ENCODE measurements at places on chromosomes 7 and 10.

DNA sequence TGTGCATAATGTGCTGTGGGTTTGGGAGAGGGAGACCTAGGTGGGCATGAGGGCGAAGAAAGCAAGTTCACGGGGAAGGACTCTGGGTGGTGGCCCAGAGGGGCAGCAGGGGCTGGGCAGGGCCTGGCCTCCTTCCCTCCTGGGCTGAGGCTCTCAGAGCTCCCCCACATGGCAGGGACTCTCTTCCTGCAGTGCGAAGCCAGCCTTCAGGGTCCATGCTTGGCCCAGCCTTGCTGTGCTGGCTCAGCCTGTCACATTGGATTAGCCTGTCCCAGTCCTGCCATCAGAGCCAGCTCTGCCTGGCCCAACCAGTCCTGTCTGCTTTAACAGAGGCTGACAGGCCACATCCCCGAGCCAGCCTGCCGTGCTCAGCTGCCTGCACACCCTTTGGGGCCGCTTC is 20.4 kb upstream of the ZNF488 start:
- DNase-seq, result no peak

DNA sequence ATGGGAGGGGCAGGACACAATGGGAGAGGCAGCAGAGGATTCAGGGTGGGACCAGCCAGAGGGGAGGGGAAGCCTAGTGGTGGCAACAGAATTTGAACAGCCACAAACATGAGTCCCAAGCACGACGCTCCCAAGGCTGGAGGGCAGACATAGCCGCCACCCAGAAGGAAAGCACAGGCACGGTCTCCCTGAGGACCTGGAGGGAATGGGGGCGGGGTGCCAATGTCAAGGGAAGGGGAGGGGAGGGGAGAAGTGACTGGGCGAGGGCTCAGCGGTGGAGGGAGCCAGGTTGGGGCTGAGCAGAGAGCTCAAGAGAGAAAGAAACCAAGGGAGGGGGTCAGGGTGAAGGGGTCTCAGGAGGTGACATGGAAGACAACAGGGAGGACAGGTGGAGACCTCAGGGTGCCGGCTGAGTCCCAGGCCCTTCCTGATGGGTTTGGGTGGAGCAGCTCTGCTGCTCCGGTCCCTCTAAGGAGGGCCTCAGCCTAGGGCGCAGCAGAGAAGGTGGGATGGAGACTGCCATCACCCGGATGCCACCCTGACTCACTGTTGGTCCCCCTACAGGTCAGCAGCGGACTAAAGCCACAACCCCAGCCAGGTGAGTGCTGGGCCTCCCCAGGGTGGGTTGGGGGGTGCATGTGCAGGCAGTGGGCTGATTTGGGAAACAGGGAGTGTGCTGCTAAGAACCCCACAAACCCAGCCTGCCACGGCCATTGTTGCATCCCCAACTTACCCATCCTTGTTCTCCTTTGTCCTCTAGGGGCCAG is 24.2 kb downstream of the PILRA start:
- DNase-seq, result no peak

- no peak for DNase-seq
These were observed 933.1 kb upstream of the LRRN3 start for GRCh38 chr7:110157631-110158362.

GRCh38 chr7:17234030-17234397 is 64.4 kb upstream of the AHR start:
- DNase-seq, result peak; percentile 36

DNA sequence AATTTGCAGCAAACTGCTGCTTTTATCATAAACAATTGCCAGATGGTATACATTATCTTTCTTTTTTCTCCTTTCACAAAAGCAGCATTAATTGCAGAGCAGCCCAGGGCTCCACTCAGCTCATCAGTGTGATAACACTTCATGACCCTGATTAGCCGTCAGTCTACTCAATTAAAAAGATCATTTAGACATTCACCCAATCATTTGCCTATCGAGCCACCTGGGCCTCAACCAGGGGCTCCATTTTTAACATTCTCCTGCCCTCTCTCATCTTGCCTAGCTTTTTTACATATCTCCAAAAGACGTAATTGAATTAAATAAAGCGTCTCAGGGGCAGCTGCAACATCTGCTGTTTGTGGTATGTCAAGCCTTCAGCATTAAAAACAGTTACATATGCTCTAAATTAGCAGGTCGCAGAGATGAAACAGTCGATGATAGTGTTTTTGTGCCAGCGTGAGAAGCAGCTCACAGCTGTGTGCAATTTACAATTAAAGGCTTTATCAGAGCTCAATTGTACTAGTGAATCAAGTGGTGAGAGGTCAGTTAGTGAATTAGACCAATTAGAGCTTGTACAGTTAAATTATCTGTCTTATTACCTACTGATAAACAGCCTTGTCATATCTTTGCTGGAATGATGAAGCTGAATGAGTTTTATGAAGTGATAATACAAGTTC is 522.5 kb downstream of the ETV1 start:
- DNase-seq, result no peak

DNA sequence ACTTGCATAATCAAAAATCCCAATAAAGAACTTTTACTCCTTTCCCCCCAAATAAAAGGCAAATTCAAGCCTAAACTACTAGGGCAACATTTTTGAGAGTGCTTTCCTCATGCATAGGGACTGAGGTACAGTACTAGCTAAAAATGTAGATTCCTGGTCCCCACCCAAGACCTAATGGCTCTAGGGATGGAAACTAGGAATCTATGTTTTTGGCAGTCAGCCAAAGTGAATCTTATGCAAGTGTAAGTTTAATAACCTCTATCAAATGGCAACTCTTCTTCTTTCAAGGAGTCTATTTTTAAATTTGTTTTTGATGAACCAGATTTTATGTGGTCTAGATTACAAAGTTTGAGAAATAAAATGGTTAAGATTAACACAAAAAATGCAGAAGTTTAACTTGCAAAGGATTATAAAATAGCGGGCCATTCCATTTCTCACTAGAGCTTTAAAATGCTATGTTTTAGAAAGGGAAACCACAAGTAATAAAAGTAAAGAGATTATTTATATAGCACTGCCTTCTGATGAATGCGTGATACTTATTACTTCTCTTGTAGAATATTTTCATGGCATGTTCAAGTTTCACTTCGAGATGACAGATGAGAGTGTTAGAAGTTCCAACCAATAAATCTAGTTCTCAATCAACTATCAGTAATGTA is 70.4 kb upstream of the MDFIC start:
- DNase-seq, result no peak

DNA sequence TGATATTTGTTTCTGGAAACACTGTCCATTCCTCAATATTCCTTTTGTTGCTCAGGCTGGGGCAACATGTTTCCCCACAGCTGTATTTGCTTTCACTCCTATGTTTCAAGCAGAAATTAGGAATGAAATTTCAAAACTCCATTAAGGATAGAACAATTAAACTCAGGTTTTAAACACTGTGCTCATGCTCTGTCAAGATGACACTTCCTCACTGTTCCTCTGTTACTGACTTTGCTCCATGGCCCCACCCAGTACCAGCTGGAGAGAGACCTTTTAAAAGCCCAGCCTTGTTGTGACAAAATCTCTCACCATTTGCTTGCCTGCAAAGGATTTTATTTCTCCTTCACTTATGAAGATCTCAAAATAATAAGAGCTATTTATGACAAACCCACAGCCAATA is 197.4 kb downstream of the ELMO1 start:
- DNase-seq, result no peak

DNA sequence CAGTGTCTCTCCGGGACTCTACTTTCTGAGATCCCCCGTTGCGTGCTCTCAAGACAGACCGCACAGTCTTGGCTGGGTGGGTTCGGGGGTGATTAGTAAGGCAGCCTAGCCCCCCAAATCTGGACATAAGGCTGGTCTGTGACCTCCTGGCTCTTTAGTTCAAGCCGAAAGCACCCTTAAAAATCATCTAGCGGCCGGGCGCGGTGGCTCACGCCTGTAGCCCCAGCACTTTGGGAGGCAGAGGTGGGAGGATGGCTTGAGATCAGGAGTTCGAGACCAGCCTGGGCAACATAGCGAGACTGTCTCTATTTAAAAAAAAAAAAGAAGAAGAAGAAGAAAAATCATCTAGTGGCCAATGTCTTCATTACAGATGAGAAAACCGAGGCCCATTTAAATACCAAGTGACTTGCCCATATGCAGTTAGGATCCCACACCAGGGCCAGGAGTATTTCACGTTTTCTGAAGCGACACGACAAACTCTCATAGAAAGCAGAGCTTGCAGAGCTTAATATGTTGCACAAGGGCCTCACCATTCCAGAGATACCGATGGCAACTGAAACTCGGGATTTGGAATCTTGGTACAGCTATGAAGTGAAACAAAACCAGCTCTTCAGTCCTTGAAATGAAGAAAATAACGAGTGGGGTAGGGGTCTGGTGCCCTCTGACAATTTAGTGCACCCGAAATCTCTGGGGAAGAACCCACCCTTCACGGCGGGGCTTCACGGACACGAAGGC is 703 bp upstream of the HILPDA start:
- no peak for DNase-seq

- DNase-seq, result no peak
These were observed 98.7 kb downstream of the CTBP2 start for GRCh38 chr10:125061557-125062226.

DNA sequence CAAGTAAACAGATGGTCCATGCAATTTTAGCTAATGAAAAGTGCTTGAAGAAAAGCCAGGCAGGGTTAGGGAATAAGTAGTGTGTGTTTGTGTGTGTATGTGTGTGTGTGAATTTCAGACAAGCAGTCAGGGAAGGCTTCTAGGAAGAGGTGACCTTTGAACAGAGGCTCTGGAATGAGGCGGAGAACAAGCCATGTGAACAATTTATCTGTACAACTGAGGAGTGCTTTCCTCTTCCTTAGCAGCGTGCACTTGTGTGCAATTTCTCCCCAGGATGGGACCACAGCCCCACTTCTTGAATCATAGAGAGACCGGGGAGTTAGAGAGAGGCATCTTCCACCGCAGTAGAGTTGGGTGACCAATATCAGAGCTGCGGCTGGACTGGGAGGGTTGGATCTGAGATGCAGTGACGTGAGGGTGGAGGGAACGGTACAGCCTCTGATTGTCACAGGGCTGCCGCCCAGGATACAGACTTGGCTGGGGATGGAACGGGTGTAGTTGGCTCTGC is 69.2 kb upstream of the FAM171A1 start:
- no peak for DNase-seq

GRCh38 chr7:47743965-47744591 is 162.2 kb upstream of the TNS3 start:
- DNase-seq, result peak; percentile 48

DNA sequence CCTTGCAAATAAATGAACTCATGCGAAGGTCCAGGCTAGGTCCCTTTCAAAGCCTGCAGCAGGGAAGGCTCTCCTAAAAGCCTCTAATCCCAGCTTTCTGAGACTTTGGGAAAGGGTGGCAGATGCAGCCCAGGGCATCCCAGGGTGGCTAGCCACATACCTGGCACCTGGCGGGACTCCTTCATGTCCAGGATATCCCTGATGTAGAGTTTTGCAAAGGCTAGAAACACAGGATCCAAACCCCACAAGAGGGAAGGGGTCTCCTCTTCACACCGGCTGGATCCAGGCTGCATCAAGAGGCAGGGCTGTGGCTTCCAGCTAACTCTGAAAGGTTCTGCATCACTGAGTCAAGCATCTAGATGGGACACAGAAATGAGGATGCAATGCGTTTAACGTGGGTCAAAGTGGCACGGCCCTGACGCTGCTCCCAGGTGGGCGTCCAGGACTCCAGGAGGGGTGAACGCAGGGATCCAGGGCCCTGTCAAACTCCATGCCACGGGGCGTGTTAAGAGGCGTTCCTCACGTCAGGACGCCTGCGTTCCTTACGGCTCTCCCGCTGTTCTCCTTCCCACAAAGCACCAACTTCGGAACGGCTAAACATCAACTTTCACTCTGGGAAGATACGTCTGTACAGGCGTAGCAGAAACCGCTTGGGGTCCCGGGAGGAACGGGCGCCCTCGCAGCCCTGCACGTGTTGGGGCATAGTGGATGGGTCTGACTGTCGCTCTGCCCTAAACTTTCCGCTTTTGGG is 507 bp downstream of the STN1 start:
- peak; percentile 66 for DNase-seq

DNA sequence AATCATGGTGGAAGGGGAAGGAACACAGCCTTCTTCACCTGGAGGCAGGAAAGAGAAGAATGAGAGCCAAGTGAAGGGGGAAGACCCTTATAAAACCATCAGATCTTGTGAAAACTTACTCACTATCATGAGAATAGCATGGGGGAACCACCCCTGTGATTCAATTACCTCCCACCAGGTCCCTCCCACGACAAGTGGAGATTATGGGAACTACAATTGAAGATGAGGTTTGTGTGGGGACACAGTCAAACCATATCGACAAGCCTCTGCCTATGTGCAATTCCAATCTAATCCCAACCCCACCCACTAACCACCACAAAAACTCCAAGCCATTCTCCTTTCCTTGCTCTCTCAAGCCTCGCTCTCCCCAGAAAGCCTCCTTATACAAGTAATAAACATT is 69.2 kb downstream of the TAC1 start:
- DNase-seq, result no peak

- no peak for DNase-seq
These were observed 40.3 kb downstream of the COL13A1 start for GRCh38 chr10:69842020-69842419.

All from brain pericyte (primary cell).